Mesenchymal stem cell (in vitro differentiated cells and primary cell): ENCODE measurements at places on chromosomes 12 and 14.

DNA sequence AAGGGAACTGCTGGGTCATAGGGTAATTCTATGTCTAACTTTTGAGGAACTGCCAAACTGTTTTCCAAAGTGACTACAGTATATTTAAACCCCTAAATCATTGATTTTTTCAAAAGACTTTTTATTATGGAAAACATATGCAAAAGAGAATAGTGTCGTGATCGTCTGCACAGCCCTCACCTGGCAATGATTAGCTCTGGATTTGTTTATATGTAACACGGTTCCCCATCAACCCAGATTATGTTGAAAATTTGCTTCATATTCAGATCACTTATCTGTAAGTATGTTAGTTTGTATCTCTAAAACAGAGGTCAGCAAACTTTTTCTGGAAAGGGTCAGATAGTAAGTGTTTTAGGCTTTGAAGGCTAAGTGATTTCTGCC is 52.7 kb downstream of the CCDC92 start:
- no peaks in the 10 kb centered on the region for H3K36me3 ChIP-seq
- H3K4me3 ChIP-seq, result no peak overlapping the region
- H3K27me3 ChIP-seq, result peaks cover 19% of the 10 kb centered on the region
- H3K27ac ChIP-seq, result no peak overlapping the region
- peaks cover 1% of the 10 kb centered on the region for H3K4me1 ChIP-seq
- DNase-seq, result no peak

- H3K27ac ChIP-seq, result no peak overlapping the region
- H3K36me3 ChIP-seq, result no peaks in the 10 kb centered on the region
- DNase-seq, result no peak
- no peaks in the 10 kb centered on the region for H3K27me3 ChIP-seq
Measured at GRCh38 chr12:46108721-46109120, 118.3 kb upstream of the SCAF11 start.

- H3K27me3 ChIP-seq, result no peaks in the 10 kb centered on the region
- no peak overlapping the region for H3K4me3 ChIP-seq
- no peaks in the 10 kb centered on the region for H3K4me1 ChIP-seq
- H3K36me3 ChIP-seq, result no peaks in the 10 kb centered on the region
- peak; percentile 12 for DNase-seq
Measured at GRCh38 chr12:84862186-84862585, 50.4 kb downstream of the SLC6A15 start.

- peak; percentile 63 for DNase-seq
- H3K4me3 ChIP-seq, result peak overlapping the region; percentile 71
- H3K4me1 ChIP-seq, result no peaks in the 10 kb centered on the region
- peaks cover 3% of the 10 kb centered on the region for H3K36me3 ChIP-seq
Measured at GRCh38 chr12:78088391-78088832, 257.7 kb downstream of the NAV3 start.

GRCh38 chr12:72876092-72876491 is 603.9 kb downstream of the TRHDE start:
- no peak overlapping the region for H3K27ac ChIP-seq
- H3K36me3 ChIP-seq, result no peaks in the 10 kb centered on the region
- H3K27me3 ChIP-seq, result no peaks in the 10 kb centered on the region
- DNase-seq, result no peak
- H3K4me3 ChIP-seq, result no peak overlapping the region

DNA sequence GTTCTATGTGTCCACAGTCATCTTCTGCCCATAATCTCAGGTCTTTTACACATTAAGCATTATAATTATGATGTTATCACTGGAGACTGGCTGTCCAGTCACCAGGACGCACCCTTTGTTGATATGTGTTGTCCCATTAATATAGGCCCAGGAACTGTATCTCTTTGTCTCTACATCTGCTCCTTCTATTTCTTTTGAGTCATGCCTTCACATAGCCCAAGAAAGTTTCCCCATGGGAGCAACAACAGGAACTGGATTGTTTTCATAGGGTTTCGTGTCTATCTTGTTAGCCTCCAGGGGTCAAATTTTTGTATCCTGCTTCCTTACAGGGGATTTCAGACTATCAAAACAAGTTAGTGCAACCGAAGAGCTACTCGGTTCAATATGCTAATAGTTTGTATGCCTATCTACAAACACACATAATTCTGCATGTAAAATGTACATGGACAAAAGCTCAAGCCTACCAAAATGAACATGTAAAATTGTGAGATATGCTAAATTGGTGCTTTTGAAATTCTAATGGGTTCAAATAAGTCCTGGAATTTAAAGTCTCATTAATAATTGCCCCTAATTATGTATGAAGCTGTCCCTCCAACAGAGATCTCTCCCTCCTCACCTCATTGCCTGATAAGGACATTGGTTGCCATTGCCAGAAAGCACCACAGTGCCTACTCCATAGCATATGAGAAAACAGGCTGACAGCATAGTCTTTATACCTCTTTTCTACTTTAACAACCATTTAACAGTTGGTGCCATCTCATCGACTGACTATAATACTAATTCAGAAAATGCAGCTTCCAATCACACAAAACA is 99.8 kb upstream of the DIO2 start:
- no peak overlapping the region for H3K4me3 ChIP-seq
- H3K27ac ChIP-seq, result no peak overlapping the region
- H3K36me3 ChIP-seq, result no peaks in the 10 kb centered on the region
- no peaks in the 10 kb centered on the region for H3K27me3 ChIP-seq
- peak; percentile 21 for DNase-seq

- H3K27ac ChIP-seq, result no peak overlapping the region
- H3K27me3 ChIP-seq, result peaks cover 10% of the 10 kb centered on the region
- peaks cover 4% of the 10 kb centered on the region for H3K4me1 ChIP-seq
- H3K4me3 ChIP-seq, result no peak overlapping the region
- peaks cover 26% of the 10 kb centered on the region for H3K36me3 ChIP-seq
- no peak for DNase-seq
Measured at GRCh38 chr14:101929946-101930345, 34.4 kb upstream of the DYNC1H1 start.

- no peak overlapping the region for H3K27ac ChIP-seq
- DNase-seq, result peak; percentile 25
- H3K4me3 ChIP-seq, result no peak overlapping the region
- no peaks in the 10 kb centered on the region for H3K27me3 ChIP-seq
- H3K36me3 ChIP-seq, result no peaks in the 10 kb centered on the region
- no peaks in the 10 kb centered on the region for H3K4me1 ChIP-seq
Measured at GRCh38 chr14:78997811-78998210, 827.6 kb downstream of the NRXN3 start.

GRCh38 chr12:47394070-47394469 is 311.8 kb downstream of the RPAP3 start:
- H3K4me3 ChIP-seq, result no peak overlapping the region
- DNase-seq, result no peak
- no peak overlapping the region for H3K27ac ChIP-seq
- no peaks in the 10 kb centered on the region for H3K36me3 ChIP-seq

DNA sequence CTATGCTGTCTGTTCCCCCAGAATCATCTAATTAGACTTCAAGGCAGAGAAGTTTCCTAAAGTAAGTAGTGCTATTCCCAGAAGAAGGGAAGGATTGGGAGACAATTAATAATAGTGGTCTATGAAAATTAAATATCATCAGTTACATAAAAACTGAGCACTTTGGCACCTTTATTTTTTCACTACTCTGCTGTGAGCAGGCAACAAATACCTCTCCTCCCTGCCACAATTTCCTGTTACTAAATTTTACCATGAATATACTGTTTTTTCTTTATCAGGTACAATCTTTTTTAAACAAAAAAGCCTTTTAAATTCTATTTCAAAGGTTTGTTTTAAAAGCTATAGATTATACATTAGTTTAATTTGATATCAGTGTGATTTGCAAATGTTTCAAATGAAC is 29.4 kb upstream of the KRAS start:
- H3K4me1 ChIP-seq, result peaks cover 4% of the 10 kb centered on the region
- DNase-seq, result no peak
- no peaks in the 10 kb centered on the region for H3K27me3 ChIP-seq
- H3K27ac ChIP-seq, result no peak overlapping the region
- H3K4me3 ChIP-seq, result no peak overlapping the region

- no peak overlapping the region for H3K4me3 ChIP-seq
- peaks cover 8% of the 10 kb centered on the region for H3K27me3 ChIP-seq
Measured at GRCh38 chr12:54700301-54700700, 52.1 kb upstream of the DCD start.

DNA sequence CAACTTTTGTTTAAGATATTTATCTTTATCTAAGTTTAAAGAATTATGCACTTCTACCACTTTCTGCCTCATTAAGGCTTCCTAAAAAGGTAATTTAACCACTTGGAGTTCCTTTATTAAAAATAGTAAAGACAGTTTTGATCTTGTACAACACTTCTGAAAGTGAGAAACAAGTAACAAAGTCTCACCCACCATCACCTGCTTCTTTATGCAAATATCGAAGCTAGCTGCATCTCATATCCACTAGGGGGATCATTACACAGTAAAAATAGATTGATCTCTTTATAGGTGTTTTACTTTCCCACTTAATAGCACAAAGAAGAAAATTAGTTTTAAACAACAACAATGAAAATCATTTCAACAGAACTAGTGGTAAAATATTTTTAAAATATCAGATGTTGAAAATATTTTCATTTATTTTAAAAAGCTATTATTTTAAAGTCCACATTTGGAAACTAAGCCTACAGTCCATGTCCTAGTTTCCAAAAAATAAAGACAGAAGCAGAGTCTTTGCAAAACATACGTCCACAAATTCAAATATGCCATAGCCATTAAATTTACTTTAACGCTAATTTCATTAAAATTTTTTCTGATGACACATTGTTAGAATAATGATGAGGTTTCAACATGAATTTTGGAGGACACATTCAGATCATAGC is 160.0 kb upstream of the SOX5 start:
- no peaks in the 10 kb centered on the region for H3K36me3 ChIP-seq
- peak; percentile 27 for DNase-seq
- H3K27ac ChIP-seq, result no peak overlapping the region
- no peak overlapping the region for H3K4me3 ChIP-seq
- no peaks in the 10 kb centered on the region for H3K27me3 ChIP-seq
- H3K4me1 ChIP-seq, result no peaks in the 10 kb centered on the region

GRCh38 chr14:75088566-75089373 is 19.3 kb downstream of the ZC2HC1C start:
- DNase-seq, result peak; percentile 68
- H3K4me3 ChIP-seq, result no peak overlapping the region
- H3K36me3 ChIP-seq, result peaks cover 22% of the 10 kb centered on the region
- H3K27ac ChIP-seq, result no peak overlapping the region
- H3K27me3 ChIP-seq, result no peaks in the 10 kb centered on the region

DNA sequence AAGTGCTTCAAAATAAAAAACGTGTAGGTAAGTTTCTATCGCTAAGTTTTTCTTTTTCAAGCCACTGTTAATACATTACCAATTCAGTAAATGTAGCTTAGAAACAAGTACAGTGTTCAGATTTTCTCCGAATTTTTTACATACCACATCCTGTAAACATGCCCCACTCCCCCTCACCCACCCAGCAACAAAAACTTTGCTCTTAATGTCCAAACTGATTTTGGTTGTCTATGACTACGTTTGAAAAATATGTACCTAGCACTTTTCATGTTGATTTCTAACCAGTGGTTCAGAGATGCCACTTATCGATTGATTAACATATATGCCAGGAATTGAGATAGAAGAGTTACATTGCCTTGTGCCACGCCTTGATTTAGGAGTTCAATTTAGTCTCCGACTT is 663 bp upstream of the LIN7A start:
- H3K36me3 ChIP-seq, result no peaks in the 10 kb centered on the region
- H3K27me3 ChIP-seq, result no peaks in the 10 kb centered on the region
- no peak overlapping the region for H3K4me3 ChIP-seq
- peaks cover 2% of the 10 kb centered on the region for H3K4me1 ChIP-seq

- no peak overlapping the region for H3K4me3 ChIP-seq
- H3K27ac ChIP-seq, result no peak overlapping the region
- no peaks in the 10 kb centered on the region for H3K27me3 ChIP-seq
- peak; percentile 45 for DNase-seq
- H3K36me3 ChIP-seq, result peaks cover 24% of the 10 kb centered on the region
Measured at GRCh38 chr14:59362513-59362912, 102.7 kb downstream of the GPR135 start.

DNA sequence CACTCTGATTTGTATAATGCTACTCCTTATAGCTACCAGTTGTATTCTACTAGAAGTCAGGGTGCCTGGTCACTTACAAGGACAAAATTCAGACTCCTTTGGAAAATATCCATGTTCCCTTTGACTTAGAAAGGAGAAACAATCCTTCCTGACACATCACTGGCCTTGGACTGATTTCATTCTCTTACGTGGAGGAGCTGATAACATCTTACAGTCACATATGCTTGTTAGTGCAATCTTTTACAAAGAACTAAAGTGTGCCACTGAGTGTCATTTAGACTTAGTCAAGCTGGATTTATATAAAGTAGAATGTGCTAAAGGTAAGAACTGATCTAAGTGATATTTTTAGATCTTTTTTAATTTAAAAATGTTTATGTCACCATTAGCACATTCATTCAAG is 131.0 kb upstream of the TMTC2 start:
- H3K4me1 ChIP-seq, result peaks cover 2% of the 10 kb centered on the region
- no peak for DNase-seq
- no peak overlapping the region for H3K4me3 ChIP-seq
- H3K36me3 ChIP-seq, result no peaks in the 10 kb centered on the region

DNA sequence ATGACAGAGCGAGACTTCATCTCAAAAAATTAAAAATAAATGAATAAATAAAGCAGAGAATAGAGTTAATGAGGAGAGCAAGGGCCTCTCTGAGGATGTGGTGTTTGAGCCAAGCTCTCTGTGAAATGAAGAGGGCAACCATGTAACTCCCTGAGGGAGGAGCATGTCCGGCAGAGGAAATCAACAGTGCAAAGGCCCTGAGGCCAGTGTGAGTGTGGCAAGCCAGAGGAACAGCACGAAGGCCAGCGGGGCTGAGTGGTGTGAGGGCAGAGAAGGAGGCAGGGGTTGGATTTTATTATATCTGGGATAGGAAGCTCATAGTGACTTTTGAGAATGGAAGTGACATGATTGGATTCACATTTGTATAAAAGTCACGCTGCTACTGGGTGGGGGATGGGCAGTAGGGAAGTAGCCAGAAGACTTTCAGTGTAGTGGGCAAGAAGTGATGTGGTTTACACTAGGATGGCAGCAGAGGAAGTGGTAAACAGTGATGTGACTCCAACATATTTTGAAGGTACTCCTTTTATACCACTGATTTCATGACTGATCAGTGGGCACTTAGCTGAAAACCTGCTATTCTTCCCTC is 10.3 kb upstream of the LRP1-AS start:
- no peak overlapping the region for H3K27ac ChIP-seq
- peaks cover 8% of the 10 kb centered on the region for H3K4me1 ChIP-seq
- no peaks in the 10 kb centered on the region for H3K27me3 ChIP-seq
- peaks cover 93% of the 10 kb centered on the region for H3K36me3 ChIP-seq
- no peak for DNase-seq

DNA sequence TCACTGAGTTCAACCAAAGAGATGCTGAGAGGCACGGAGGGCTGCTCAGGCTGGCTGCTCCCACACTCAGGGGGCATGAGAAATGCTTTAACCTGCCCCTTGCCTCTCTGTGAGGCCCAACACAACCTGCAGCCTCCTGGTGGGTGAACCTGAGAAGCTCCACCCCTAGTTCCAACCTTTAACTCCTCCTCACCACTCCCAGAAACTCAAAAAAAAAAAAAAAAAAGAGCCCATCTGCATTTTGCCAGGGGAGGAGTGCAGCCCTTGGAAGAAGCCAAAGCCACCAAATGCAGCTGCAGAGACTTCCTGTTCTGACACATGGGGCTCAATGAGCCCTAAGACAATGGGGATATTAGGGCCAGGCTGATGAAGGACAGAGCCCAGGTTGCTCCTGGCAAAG is 8.9 kb downstream of the KRT4 start:
- peaks cover 17% of the 10 kb centered on the region for H3K4me1 ChIP-seq
- DNase-seq, result no peak
- H3K4me3 ChIP-seq, result no peak overlapping the region
- H3K36me3 ChIP-seq, result no peaks in the 10 kb centered on the region
- H3K27me3 ChIP-seq, result peaks cover 26% of the 10 kb centered on the region

- H3K4me1 ChIP-seq, result peaks cover 9% of the 10 kb centered on the region
- no peak overlapping the region for H3K27ac ChIP-seq
- no peak for DNase-seq
- peaks cover 57% of the 10 kb centered on the region for H3K36me3 ChIP-seq
- no peak overlapping the region for H3K4me3 ChIP-seq
- no peaks in the 10 kb centered on the region for H3K27me3 ChIP-seq
Measured at GRCh38 chr12:125083072-125083471, 17.8 kb downstream of the AACS start.
